Daoy (cell line): ENCODE measurements at places on chromosomes 11 and 22.

DNA sequence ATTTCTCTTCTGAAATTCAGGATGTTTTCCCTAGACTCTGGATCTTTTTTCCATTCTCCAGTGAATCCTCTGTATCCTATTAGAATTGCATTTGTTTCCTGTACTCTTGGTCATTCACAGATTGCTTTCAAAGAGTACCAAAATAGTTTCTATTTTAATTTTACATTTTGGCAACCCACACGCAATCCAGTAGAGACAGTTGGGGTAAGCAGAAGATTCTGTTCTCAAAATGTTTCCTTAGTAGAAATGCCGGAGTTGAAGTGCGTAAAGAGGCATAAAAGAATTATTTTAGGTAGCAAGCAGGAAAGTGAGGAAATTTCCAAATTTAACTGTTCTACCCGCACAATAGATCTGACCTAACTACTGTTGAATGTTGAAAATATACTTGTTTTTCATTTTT, 842.4 kb downstream of the LUZP2 start:
- no peak for DNase-seq

DNA sequence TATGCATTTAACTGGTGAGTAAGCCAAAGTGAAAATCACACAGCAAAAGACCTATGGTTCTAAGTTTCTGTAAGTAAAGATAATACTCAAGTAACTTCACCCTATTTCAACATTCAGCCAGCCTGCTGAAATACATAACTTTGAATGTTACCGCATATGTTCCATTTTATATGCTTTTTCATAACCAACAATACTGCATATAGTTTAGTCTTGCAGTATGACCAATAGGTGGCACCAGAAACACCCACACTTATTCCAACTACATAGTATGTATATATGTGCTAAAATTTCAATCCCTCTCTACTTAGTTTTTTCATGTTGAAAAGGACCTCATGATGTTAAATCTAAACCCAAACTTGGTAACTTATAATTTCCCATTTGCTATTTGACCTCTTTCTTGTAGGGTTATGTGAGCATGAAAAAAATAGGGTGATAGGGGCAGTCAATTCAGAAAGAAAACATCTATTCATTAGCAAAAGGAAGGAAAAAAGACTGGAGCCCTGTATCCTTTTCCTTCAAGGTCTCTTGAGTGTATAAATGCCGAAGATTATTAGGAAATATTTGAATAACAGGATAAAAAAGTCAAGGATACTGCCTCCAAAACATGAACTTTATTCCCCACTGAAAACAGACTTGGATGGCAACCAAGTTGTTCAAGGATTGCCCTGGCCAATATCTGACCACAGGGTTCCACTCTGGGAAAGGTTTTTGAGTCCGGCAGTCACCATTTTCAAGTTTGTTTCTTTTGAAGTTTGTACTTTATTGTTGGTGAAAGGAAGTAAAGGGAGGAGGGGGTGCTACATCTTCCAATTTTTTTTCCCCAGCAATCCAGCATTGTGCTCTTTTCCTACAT, 23.8 kb upstream of the FZD4 start:
- peak; percentile 17 for DNase-seq

DNA sequence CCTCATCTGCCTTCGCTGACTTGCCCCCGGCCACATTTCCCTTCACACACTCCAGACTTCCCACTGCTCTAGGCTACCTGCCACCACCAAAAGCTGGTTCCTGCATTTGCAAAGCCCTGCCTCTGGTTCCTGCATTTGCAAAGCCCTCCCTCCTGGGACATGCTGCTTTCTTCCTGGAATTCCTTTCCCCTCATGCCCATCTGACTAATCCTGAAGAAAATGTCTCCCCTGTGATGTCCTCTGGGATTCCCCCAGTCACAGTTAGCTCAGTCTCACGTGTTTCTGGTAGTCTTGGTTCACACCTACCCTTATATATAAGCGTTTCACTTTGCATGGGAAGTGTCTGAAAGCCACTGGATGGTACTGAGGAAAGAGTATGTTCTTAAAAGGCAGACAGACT, 206.9 kb downstream of the DBX1 start:
- DNase-seq = peak; percentile 59

- DNase-seq = peak; percentile 95
Measured at GRCh38 chr22:44309137-44309536, 3.6 kb downstream of the SHISAL1 start.

GRCh38 chr11:9716275-9717039, 52.6 kb downstream of the SWAP70 start:
- DNase-seq = peak; percentile 51

DNA sequence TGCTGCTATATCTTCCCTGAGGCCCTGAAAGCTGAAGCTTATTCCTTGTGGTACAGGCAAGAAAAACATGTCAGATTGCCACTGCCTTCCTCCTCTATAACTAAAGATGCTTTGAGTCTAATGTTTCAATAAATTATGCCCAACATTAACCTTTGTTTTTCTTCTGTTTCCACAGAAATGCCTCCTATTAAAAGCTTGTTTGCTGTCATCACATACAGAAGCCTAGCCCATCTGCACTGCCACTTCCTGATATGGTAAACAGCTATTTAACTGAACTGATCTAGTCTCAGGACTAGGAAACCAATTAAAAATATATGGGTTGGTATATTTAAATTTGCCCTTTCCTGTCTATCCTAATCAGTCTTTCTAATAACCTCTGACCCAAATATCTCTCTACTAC, 17.1 kb upstream of the CRTAM start:
- DNase-seq = no peak

- no peak for DNase-seq
Measured at GRCh38 chr22:28956506-28956905, 73.1 kb downstream of the ZNRF3 start.

- peak; percentile 71 for DNase-seq
Measured at GRCh38 chr22:37273126-37273845, 9.0 kb upstream of the CYTH4 start.

- DNase-seq = no peak
Measured at GRCh38 chr11:110491577-110492320, 62.0 kb downstream of the FDX1 start.

- no peak for DNase-seq
Measured at GRCh38 chr22:35591714-35592417, 25.3 kb downstream of the MB start.

- DNase-seq = no peak
Measured at GRCh38 chr11:72798361-72798760, 4.5 kb upstream of the STARD10 start.

DNA sequence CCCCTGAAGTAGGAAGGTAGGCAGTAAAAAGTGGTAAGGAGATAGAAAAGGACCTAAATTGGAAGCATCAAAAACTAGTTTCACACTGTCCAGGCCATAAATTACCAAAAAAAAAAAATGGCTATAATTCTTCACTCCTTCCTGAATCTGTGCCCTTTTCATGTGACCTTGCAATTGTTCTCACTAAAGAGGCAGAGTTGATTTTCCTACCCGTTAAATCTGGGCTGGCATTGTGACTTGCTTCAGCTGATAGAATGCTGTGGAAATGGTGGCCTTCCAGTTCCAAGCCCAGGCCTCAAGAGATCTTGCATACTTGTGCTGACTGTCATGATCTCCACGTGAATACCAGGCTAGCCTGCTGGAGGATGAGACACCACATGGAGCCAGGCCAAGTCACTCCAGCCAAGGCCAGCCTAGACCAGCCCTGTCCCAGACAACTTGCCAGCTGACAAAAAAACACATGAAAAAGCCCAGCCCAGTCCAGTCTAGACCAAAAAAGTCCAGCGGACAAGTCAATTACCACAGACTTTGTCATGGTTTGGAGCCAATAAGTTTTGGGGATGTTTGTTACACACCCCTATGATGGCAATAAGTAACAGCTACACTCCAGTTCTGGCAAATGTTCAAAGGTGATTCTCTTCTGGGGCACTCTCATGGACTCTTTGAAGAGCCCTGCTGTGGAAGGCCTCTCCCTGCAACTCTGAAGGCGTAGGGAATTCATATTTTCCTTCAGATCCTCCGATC, 51.4 kb upstream of the NUP50 start:
- DNase-seq = peak; percentile 40

DNA sequence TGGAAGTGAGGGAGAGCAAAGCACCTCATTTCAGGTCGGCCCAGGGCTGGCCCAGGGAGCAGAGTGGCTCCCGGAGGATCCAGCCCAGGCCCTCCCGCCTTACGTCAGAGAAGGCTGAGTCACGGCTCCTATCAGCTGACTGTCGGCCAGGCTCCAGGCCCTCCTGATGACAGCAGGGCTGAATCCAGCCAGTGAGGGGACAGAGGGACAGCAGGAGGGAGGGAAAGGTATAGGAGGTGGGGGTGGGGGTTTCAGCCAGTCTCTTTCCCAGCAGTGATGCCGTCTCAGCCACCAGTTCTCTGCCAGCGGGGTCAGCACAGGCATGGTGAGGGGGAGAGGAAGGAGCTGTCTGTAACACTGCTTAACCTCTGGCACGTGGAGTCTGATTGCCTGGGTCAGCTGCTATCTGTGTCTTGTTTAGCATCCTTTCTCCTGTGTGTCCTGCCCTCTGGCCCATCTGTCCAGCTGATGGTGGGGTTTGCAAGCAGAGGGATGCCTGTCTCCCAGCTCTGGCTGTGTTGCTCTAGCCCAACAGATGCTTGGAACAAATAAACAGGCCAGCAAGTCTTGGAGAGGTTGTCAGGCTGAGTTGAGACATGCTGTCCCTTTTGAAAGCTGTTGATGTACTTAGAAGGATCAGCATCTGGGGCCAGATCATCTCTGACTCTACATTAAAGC, 74.0 kb downstream of the ADAMTS15 start:
- peak; percentile 91 for DNase-seq

DNA sequence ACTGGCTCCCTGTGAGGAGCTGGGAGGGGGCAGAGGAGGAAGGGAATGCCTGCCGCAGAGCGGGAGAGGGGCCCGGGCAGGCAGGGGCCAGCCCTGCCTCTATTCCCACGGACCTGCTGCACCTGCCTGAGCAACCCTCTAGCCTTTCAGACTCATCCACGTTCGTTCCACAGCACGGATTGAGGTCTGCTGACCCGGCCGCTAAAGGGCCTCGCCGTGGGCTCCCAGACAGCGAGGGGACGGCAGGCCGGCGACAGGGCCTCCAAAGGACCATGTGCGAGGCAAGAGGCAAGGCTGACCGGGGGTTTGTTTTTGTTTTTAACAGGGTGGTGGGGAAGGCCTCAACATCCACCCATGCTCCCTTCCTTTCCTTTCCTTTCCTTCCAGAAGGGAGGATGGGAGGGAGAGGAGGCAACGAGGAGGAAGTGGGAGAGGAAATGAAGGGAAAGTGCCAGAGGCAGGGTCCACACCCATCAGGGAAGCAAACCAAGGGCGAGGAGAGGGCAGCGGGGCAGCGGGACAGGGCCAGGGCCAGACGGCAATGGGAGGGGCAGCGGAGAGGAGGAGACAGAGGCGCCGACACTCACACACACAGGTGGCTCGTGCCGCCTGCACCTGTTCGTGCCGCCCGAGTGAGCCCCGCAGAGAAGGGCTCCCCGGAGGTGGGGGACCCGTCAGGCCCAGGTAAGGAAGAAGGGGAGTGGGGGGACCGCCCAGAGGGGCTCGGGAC, 7.5 kb downstream of the LRFN4 start:
- DNase-seq = no peak

- DNase-seq = no peak
Measured at GRCh38 chr11:20894296-20894695, 224.9 kb downstream of the NELL1 start.

- no peak for DNase-seq
Measured at GRCh38 chr22:41905411-41906202, 9.3 kb downstream of the SHISA8 start.

- DNase-seq = no peak
Measured at GRCh38 chr11:66417000-66417399, 3.8 kb upstream of the NPAS4 start.

- no peak for DNase-seq
Measured at GRCh38 chr11:68973219-68973618, 7.6 kb downstream of the MRGPRD start.

DNA sequence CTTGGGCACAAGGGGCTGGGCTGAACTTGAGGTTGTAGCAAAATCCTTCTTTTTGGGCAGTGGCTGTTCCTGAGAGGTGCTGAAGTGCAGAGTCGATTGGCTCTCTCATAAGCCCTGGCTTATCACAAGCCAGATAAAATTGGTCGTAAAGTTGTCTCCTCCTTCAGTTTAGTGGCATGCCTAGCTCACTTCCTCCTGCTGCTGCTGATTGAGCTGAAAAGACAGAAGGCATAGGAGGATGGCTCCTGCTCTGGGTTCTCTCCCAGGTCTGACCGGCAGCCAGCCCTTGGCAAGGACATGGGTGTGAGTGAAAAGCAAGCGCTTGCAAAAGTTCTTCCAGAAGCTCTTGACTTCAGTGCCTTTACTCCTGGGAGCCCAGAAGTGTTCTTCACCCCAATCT, 83.9 kb downstream of the LDLRAD3 start:
- DNase-seq = no peak

DNA sequence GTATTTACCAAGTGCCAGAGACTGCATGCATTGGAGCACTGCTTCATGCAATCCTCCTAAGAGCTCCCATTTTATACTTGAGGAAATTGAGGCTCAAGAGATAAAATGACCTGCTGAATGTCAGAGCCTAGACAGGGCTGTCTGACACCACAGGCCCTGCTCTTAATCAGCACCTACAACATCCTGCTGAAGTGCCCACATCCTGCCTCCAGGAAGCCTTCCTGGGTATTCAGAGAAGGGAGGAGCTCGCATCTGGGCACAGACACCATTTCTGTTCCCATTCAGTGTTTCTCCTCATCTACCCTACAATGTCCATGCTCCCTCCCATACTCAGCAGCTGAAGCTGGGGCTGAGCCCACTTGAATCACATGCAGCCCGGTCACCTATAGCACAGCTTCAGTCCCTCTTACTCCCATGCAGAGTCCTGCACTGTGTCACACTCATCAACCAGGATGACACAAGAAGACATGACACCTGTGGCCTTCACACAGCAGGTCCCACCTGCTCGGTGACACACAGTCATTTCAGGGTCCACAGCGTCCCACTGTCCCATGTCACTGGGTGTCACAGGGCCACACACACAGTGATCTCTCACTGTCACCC, 53.1 kb downstream of the PDE2A start:
- DNase-seq = no peak

GRCh38 chr11:71096751-71097388, 155.5 kb downstream of the SHANK2 start:
- DNase-seq = peak; percentile 19

DNA sequence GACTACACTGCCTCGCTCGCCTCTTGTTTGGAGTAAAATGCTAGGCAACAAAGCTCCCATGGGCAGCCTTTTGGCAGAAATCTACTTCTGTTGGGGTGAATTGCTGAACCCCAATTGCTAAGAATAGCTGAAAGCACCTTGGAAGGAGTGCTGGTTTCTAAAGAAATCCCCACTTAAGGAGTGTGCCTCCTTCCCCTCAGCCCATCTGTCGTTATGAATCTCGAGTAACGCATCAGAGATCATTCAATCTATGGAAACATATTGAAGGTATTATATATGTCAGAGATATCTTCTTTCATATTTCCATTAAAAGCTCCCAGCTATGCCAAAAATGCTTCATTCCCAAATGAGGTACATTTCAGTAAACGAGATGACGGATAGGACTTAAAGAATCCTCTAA, 229.6 kb upstream of the BLID start:
- no peak for DNase-seq

GRCh38 chr22:40609216-40609615, 27.3 kb downstream of the MRTFA start:
- no peak for DNase-seq

GRCh38 chr11:47499614-47500013, 50.7 kb upstream of the RAPSN start:
- no peak for DNase-seq

- DNase-seq = peak; percentile 37
Measured at GRCh38 chr11:85815186-85815931, 4.4 kb upstream of the SYTL2 start.

GRCh38 chr11:102414559-102414958, 38.0 kb downstream of the TMEM123 start:
- no peak for DNase-seq

- DNase-seq = peak; percentile 79
Measured at GRCh38 chr11:123195188-123196059, at the start of gene CLMP. CLMP (minus strand) TSS chr11:123195248; CDS start chr11:123194940, 308 bp downstream.

GRCh38 chr11:3982431-3982830, 112.2 kb upstream of the RRM1 start:
- no peak for DNase-seq
